ENCODE measurements at places on chromosomes 6 and 20.
A peak's percentile ranks its signal among the peaks of the same experiment; 100 is the strongest.

- H3K27me3 ChIP-seq, result no peaks in the 10 kb centered on the region
- H3K27ac ChIP-seq, result no peak overlapping the region
- no peak overlapping the region for H3K4me3 ChIP-seq
- H3K4me1 ChIP-seq, result peaks cover 13% of the 10 kb centered on the region
Observed at GRCh38 chr6:157956171-157956730, 25.4 kb upstream of the SYNJ2 start.

GRCh38 chr6:53634184-53634631, 31.3 kb downstream of the KLHL31 start:
- no peaks in the 10 kb centered on the region for H3K27me3 ChIP-seq
- H3K4me1 ChIP-seq, result no peaks in the 10 kb centered on the region
- H3K27ac ChIP-seq, result no peak overlapping the region
- no peak overlapping the region for H3K4me3 ChIP-seq

- peak overlapping the region; percentile 65 for H3K27ac ChIP-seq
- no peaks in the 10 kb centered on the region for H3K27me3 ChIP-seq
- peaks cover 8% of the 10 kb centered on the region for H3K36me3 ChIP-seq
Observed at GRCh38 chr20:62925420-62926228, 681 bp downstream of the DIDO1 start.

DNA sequence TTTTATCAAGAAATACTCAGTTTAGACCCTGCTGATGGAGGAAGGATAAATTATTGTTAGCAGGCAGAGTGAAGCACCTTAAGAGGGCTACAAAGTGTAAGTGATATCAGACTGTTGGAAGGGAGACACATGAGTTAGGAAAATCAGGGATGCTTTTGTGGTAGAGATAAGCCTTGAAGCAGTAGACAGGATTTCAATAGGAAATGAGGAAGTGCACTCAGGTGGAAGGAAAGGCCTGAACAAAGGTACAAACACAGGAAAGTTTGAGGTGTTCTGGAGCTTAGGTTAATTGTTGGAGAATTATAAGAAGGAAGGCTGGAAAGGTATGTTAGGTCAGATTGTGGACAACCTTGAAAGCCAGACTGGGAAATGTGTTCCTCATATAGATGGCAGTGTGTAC, 7.6 kb downstream of the CYB5R4 start:
- no peaks in the 10 kb centered on the region for H3K4me1 ChIP-seq
- no peak for DNase-seq
- peaks cover 46% of the 10 kb centered on the region for H3K36me3 ChIP-seq
- peak overlapping the region; percentile 51 for H3K4me3 ChIP-seq
- no peak overlapping the region for H3K27ac ChIP-seq

GRCh38 chr6:91562955-91563354, 976.1 kb upstream of the MAP3K7 start:
- no peaks in the 10 kb centered on the region for H3K27me3 ChIP-seq
- H3K4me1 ChIP-seq, result no peaks in the 10 kb centered on the region
- DNase-seq, result no peak
- no peaks in the 10 kb centered on the region for H3K36me3 ChIP-seq
- H3K4me3 ChIP-seq, result no peak overlapping the region

GRCh38 chr6:125197795-125198269, 44.3 kb downstream of the TPD52L1 start:
- DNase-seq, result peak; percentile 56
- H3K27me3 ChIP-seq, result no peaks in the 10 kb centered on the region
- H3K36me3 ChIP-seq, result no peaks in the 10 kb centered on the region

DNA sequence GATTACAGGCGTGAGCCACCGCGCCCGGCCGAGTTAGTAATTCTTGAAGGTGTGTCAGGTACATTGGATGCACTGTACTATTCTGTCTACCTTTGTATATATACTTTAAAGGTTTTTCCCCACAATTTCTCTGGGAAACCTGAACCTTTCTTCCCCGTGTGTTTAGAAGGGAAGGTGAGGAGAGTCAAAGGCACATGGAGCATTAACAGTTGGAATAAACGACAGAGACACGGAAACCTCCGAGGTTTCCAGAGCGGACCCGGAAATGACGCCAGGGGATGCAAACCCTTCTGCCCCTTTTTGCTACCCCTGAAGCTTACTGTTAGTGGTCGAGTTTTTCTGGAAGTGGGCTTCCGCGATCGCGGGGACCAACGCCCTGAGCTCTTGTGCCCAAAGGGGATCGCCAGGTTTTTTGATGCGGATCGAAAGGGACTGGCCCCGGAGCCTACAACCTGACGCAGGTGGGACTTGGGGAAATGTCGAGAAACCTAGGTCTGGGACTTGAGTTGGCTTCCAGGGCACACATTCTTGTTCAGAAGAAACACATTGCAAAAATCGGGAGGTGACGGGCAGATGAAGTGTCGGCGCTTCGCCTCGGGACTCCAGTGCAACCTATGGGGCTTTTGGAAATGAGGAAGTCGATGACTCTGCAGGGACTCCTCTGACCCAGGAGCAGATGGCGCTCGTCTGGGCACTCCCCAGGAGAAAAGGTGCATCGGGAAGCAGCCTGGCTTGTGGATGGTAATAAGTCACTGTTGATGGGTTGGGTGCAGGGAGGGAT, 218.2 kb downstream of the OR2B2 start:
- no peaks in the 10 kb centered on the region for H3K27me3 ChIP-seq
- peaks cover 6% of the 10 kb centered on the region for H3K36me3 ChIP-seq
- H3K4me1 ChIP-seq, result no peaks in the 10 kb centered on the region
- H3K4me3 ChIP-seq, result peak overlapping the region; percentile 94

GRCh38 chr6:32087574-32088486, 21.3 kb downstream of the TNXB start:
- H3K27ac ChIP-seq, result no peak overlapping the region
- H3K27me3 ChIP-seq, result peaks cover 36% of the 10 kb centered on the region
- peak; percentile 96 for DNase-seq
- H3K36me3 ChIP-seq, result no peaks in the 10 kb centered on the region
- H3K4me3 ChIP-seq, result no peak overlapping the region

DNA sequence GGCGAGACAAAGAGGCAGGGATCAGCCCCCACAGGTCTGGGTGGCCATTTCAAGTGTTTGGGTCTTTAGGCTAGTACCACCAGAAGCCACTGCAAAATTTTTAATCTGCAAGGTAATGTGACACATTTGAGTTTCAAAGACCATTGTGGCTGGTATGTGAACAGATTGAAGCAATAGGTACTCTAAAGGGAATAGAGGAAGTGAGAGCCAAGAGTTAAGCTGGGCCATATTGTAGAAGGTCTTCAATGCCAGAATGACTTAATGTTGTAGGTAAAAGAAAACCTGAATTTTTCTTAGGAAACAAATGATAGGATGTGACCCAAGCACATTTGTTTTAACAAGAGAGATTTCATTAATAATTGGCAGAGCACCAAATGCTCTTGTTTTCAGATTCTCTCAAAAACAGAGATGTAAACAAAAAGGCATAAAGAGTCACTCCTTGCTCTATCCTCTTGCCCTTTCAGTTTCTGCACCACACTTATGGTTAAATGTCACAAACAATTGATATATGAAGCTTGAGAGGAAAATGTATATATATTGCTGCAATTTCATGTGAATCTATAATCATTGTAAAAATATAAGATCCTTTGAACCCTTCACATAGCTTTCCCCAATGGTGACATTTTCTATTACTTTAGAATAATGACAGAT, 307.1 kb upstream of the PLN start:
- no peak overlapping the region for H3K27ac ChIP-seq
- no peak for DNase-seq
- H3K36me3 ChIP-seq, result no peaks in the 10 kb centered on the region
- H3K4me3 ChIP-seq, result no peak overlapping the region
- no peaks in the 10 kb centered on the region for H3K27me3 ChIP-seq

- H3K27me3 ChIP-seq, result no peaks in the 10 kb centered on the region
- H3K4me1 ChIP-seq, result no peaks in the 10 kb centered on the region
- no peak for DNase-seq
- H3K4me3 ChIP-seq, result no peak overlapping the region
Observed at GRCh38 chr6:89308525-89309395, 6.3 kb downstream of the GABRR2 start.

DNA sequence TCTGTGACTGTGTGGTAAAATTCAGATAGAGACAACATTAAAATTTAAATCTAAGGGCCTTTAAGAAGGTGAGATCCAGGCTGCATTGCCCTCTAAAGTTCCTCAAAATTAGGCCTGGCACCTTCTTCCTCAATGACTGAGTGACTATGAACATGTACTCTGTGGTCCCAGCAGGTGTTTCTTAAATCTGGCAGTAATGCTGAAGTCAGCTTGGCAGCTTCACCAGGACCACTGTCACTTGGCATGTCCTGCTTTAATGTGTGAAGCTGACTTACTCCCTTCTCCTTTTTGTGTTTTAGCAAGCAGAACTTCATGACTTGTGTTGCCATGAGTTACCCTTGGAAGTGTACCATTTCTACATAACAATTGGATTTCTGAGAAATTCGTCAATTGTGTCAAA, 141.7 kb downstream of the NKAIN2 start:
- no peak overlapping the region for H3K27ac ChIP-seq
- DNase-seq, result no peak
- no peak overlapping the region for H3K4me3 ChIP-seq
- H3K36me3 ChIP-seq, result no peaks in the 10 kb centered on the region
- peaks cover 24% of the 10 kb centered on the region for H3K27me3 ChIP-seq

- H3K4me3 ChIP-seq, result no peak overlapping the region
- DNase-seq, result no peak
- H3K36me3 ChIP-seq, result no peaks in the 10 kb centered on the region
Observed at GRCh38 chr20:8901237-8902025, 167.5 kb upstream of the PLCB4 start.

DNA sequence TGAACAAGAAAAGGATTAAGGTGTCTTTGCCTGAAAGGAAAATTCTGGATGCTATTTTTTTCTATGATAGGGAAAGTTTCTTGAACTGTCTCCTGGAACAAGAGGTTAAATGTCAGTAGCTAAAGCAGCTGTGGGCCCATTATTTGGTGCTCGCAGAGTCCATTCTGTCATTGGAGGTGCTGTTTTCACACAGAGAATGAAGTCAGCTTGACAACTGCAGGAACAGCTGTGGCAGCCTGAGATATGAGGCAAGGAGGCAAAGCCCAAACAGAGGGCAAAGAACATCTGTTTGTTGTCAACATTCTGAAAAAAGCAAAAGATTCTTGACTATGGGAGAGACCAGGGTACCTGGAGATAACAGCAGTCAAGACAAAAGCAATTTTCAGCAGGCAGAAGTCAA, 548.2 kb downstream of the KIF16B start:
- no peaks in the 10 kb centered on the region for H3K27me3 ChIP-seq
- no peak for DNase-seq
- no peak overlapping the region for H3K4me3 ChIP-seq

DNA sequence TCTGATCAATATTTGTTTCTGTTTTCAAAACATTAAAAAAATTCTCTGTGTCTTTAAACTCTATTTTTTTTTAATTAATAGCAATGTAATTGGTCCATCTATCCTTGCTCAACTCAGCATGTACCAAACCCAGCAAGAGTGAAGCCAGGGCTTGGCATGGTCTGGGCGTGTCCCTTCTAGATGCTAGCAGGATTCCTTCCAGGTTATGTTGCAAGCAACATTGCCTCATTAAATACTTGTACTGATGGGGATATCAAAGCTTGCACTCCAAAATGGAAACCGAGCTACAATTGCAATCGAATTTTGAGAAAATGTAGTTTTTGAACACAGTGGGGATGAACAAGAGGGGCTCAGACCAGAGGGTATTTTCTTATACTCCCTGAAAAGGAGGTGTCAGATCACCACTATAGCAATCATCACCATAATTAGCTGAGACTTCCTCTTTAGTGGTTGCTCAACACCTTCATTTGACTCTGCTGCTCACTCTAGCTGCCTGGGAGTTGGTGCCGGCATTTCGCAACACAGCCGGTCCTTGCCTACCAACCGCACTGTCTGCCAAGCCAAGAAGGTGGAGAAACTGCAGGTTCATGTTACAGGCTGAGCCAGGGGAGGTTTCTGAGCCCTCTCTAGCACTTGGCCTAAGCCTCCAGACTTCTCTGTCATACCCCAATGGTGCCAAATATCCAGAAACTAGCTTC, 67.8 kb upstream of the RALGAPA2 start:
- DNase-seq, result peak; percentile 62
- no peaks in the 10 kb centered on the region for H3K27me3 ChIP-seq
- no peaks in the 10 kb centered on the region for H3K4me1 ChIP-seq
- H3K4me3 ChIP-seq, result no peak overlapping the region
- no peaks in the 10 kb centered on the region for H3K36me3 ChIP-seq

DNA sequence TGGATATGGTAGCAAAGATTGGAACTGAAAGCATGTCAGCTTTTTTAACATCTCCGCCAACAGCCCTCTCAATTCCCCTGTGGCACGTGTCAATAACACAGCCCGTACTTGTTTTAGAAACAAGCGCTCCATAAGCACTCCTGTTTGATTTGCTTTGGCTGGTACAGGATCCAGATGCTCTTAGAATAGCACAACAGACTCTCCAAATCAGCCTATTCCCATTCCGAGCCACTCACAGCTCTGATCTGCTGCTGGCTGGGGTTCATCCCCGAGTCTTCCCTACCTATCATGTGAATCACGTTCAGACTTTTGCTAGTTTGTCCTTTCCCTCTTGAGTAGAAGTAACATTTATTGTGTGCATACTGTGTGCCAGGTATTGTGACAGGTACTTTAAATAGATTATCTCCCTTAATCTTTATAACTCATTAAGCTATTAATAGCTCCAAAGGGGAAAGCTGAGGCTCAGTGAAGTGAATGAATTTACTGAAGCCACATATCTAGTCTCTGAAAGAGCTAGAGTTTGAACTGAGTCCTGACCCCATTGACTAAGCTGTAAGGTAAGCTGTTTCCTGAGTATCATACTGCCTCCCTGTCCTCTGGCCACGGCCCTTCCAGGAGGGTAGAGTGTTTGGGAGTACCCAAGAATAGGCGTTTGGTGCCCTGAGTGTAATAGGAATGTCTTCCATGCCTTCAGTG, 46.7 kb downstream of the RALY start:
- H3K4me3 ChIP-seq, result no peak overlapping the region
- H3K27ac ChIP-seq, result no peak overlapping the region
- DNase-seq, result no peak
- H3K4me1 ChIP-seq, result peaks cover 15% of the 10 kb centered on the region
- H3K36me3 ChIP-seq, result no peaks in the 10 kb centered on the region

DNA sequence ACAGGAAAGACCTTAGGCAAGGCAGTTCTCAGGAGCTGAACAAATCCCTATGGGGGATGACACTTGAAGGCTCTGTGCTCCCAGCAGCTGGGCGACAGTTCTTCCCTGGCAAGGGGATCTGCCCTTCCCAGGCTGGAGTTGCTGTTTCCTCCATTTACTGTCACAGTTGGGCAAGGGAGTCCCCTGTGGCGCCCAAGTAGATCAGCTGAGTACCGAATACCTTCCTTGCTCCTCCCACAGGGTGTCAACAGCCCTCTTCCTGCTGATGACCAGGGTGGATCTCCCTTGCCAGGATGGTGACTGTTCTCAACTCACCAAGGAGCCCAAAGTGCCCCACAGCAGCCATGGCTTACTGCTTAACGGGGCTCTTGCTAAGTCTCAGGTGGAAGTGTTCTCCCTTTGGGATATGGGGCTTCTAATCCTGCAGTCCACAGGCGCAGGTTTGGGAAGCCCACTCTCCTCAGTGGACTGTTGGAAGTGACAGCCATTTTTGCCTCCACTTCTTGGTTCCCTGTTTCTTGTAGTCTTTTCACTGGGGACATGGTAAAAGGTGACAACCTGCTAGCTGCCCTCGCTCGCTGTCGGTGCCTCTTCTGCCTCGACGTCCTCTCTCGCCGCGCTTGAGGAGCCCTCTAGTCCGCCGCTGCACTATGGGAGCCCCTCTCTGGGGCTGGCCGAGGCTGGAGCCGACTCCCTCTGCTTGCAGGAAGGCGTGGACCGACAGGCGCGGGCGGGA, 5.7 kb upstream of the PSMG4 start:
- no peak overlapping the region for H3K4me3 ChIP-seq
- H3K4me1 ChIP-seq, result peaks cover 20% of the 10 kb centered on the region
- H3K27ac ChIP-seq, result no peak overlapping the region
- peaks cover 54% of the 10 kb centered on the region for H3K27me3 ChIP-seq
- H3K36me3 ChIP-seq, result no peaks in the 10 kb centered on the region
- DNase-seq, result no peak

GRCh38 chr20:19624221-19624965, 133.7 kb upstream of the RIN2 start:
- peak overlapping the region; percentile 67 for H3K4me3 ChIP-seq
- H3K4me1 ChIP-seq, result peaks cover 16% of the 10 kb centered on the region
- no peak for DNase-seq
- H3K36me3 ChIP-seq, result peaks cover 9% of the 10 kb centered on the region
- no peak overlapping the region for H3K27ac ChIP-seq
